ENCODE measurements at places on chromosomes 1 and 21.

DNA sequence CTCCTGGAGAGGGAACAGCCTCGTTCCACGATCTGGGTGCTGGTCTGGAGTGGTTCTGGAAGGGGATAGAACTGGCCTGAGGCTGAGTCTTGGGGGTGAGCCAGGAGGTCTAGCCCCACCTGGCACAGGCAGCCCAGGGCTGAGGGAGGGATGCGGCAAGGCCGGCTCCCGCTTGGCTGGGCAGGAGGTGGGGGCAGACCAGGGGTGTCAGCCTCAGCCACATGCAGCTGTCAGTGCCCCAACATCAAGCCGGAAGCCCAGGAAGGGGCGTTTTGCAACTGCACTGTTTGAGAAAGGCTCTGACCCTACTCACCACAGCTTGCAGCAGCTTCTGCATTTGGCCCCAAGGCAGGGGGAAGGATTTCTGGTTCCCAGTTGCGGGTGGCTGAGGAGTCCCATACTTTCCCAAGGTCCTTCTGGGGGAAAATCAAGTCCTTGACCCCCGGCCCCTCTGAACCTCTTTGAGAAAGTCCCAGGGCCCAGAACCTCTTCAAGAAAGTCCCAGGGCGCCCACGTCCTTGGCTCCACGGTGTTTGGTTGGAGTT lies 2.0 kb downstream of the EFHD2 start:
- no peak for DNase-seq

DNA sequence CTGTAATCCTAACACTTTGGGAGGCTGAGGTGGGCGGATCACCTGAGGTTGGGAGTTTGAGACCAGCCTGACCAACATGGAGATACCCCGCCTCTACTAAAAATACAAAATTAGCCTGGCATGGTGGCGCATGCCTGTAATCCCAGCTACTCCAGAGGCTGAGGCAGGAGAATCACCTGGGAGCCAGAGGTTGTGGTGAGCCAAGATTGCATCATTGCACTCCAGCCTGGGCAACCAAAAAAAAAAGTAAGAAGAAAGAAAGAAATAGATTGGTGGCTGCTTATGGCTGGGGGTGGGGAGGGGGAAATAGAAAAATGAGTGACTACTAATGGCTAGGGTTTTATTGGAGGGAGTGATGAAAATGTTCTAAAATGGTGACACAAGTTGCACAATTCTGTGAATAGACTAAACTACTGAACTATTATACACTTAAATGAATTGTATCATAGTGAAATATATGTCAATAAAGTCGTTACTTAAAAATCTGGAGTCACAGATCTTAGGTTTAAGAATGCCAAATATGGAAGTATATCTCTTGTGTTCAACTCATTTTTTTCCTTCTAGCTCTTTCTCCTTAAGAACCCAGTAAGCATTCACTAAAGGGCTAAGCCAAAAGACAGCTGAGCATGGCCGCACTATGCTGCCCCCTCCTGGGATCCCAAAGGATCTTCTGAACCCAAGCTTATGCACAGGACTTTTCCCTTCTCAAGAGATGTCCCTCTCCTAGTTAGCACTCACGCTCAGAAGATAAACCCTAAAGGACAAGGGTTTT lies 3.2 kb upstream of the NPL start:
- DNase-seq: peak; percentile 50

GRCh38 chr1:230825761-230826160 lies 42.6 kb downstream of the C1orf198 start:
- no peak for DNase-seq

- no peak for DNase-seq
These were observed 1.4 kb upstream of the HEYL start for GRCh38 chr1:39640861-39641260.

GRCh38 chr1:39258146-39258924 lies 53.8 kb downstream of the MACF1 start:
- DNase-seq: peak; percentile 55

- no peak for DNase-seq
These were observed 46.8 kb upstream of the SOX13 start for GRCh38 chr1:204025917-204026707.

DNA sequence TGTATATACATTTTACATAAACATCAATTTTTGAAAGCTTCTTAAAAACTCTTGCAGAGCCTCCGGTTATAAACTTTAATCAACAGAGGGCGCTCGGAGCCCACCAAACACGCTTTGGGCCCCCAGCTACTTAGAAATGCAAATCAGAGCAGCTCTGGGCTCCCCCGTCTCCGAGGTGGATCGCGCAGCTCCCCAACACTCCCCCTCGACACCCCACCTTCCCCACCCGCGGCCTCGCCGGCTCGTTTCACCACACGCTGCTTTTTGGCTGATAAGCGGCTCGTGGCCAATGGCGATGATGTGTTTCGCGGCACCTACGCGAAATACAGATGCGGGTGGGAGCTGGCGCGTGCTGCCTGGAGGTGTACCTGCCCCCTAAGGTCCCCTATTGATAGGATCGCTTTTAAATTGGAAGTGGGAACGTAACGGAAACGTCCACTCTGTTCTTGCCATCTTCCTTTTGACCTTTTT lies 1.7 kb upstream of the KIF26B start:
- DNase-seq: peak; percentile 60

DNA sequence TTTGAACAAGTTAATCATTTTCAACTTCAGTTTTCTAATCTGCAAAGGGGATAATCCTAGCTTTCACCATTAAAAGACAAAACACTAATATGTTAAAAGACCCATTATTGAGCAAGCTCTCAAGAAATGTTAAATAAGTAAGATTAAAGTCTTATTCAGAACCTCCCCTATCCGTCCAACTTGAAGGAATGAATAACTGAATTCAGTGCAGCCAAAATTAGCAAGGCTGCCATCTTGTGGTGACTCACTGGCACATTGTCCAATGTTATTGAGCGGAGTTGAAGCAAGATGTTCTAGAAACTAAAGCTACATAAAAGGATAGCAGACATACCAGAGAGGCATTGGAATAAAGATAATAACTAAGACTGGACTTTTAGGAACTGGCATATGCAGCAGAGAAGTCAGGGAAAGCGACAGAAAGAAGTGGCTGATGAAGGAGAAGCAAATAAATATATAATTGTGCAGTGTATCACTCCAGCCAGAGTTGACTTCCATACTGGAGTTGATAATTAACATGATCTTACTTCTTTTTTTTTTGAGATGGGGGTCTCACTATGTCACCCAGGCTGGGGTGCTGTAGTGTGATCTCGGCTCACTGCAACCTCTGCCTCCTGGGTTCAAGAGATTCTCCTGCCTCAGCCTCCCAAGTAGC lies 8.2 kb upstream of the CAP1 start:
- peak; percentile 100 for DNase-seq

GRCh38 chr1:175536369-175536768 lies 207.0 kb downstream of the TNR start:
- no peak for DNase-seq

DNA sequence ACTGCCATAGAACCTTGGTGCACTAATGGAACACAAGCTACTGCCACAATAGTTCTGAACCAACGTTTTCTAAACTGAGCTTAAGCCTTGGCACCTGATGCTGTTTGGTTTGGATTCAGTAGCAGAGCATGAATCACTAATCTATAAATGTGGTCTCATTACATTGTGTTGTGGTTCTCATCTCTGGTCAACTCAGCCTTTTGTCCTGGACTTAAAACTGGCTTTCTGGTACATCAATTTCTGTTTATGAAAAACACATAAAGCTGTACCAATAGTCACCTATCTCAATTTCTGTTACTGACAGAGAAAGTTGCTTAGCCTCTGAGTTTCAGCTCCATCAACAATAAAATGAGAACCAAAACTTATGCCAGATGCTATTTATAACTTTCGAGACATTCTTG lies 197.5 kb upstream of the KIAA0040 start:
- no peak for DNase-seq

- no peak for DNase-seq
These were observed 106.3 kb downstream of the EDEM3 start for GRCh38 chr1:184648160-184648855.

DNA sequence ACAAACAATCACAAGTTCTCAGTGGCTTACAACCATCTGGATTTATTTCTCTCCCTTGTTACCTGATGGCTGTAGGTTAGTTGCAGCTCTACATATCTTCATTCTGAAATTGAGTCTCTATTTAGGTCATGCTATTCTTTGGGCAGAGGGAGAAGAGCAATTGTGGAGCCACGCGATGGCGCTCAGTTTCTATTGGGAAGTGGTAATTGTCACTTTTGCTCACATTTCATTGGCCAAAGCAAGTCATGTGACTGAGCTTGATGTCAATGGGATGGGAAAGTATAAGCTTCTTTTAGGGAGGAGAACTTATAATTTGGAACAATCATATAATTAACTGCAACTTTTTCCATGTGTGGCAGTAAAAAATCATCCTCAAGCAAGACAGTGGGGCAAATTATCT lies 166.5 kb downstream of the LMO4 start:
- DNase-seq: no peak

DNA sequence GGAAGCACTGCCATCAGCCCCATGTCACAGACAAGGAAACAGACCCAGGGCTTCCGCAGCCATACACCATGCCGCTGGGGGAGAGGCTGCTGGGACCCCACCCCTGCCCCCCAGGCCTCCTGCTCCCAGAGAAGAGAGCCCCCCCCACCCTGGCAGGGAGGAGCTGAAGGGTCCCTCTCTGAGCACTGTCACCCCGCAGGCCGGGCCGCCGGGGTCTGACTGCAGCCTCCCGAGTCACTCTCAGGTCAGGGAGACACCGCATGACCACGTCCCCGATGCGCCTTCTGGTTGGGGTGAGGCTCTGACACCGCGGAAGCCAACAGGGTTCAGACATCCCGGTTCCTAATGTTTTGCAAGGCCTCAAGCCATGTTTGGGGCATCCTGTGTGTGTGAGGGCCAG lies 102.3 kb downstream of the SIK1 start:
- DNase-seq: no peak

DNA sequence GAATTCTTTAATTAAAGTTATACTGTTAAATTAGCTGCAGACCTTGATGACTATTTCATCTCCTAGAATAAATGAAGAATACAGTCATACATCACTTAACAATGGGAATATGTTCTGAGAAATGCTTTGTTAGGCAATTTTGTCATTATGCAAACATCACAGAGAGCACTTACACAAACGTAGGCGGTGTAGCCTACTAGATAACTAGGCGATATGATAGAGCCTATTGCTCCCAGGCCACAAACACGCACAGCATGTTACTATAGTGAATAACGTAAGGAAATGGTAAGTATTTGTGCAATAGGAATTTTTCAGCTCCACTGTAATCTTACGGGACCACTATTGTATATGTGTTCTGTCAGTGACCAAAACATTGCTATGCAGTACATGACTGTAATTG lies 37.6 kb upstream of the DESI2 start:
- DNase-seq: no peak

GRCh38 chr21:46472246-46472645 lies 13.6 kb downstream of the DIP2A start:
- no peak for DNase-seq

DNA sequence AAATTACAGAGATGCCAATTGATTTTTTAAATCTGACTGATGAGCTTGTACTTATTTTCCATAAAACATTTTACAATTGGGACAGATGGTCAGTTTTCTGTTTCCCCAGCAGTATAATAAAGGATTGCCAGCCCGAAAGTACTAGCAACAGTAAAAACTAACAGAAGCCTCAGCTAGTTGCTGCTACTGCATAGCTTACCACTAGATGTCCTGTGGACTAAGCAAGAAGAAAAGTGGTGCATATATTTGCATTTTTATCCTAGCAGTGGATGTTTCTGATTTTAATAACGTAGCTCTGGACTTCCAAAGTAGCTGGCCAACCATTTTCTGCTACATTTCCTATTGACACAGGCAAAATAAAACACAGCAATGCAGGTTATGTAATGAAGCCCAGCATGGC lies 241.5 kb downstream of the BARHL2 start:
- peak; percentile 19 for DNase-seq

GRCh38 chr1:230029244-230029941 lies 37.6 kb upstream of the GALNT2 start:
- DNase-seq: no peak
